Panc1 (cell line): ENCODE measurements at places on chromosomes 1 and 21. TPM values are rescaled to one million over a fixed set of nuclear protein-coding genes. Genes with fewer than 3 reads are reported as not detected.

DNA sequence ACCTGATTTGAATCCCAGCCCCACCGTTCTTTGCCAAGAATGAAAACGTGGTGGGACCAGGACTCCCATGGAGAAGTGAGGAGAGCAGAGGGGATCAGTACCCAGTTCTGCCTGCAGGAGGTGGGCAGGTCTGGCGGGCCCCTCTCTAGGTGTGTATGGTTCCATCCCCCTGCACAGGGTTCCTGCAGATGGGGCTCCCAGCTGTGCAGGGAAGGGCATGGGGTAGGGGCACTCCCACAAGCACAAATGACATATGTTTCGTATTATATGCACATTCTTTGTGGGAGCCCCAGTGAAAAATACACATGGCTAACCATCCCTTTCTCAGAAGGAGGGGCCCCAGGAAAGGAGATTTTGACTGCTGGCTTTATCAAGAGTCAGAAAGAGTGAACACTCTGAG is 144.6 kb downstream of the PLPP3 start:
- DNase-seq, result no peak

DNA sequence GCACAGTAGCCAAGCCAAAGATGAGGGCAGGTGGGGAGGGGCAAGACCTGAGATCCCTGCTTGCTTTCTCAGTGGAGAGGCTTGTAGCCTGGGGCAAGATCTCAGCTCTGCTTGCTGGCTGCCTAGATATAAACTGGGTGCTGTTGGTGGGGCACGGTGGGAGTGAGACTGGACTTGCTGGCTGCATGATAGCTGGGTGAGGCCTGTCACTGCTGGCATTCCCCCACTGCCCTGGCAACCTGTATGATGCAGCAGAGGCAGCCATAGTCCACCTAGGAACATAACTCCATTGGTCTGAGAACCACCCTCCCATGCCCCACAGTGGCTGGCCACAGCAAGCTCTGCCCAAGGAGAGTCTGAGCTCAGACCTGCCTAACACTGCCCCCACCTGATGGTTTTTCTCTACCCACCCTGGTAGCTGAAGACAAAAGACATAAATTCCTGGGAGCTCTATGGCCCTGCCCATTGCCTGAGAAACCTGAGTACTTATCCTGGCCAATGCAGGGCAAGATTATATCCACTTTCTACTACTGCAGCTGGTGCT is 261.9 kb upstream of the DEPDC1 start:
- no peak for DNase-seq

DNA sequence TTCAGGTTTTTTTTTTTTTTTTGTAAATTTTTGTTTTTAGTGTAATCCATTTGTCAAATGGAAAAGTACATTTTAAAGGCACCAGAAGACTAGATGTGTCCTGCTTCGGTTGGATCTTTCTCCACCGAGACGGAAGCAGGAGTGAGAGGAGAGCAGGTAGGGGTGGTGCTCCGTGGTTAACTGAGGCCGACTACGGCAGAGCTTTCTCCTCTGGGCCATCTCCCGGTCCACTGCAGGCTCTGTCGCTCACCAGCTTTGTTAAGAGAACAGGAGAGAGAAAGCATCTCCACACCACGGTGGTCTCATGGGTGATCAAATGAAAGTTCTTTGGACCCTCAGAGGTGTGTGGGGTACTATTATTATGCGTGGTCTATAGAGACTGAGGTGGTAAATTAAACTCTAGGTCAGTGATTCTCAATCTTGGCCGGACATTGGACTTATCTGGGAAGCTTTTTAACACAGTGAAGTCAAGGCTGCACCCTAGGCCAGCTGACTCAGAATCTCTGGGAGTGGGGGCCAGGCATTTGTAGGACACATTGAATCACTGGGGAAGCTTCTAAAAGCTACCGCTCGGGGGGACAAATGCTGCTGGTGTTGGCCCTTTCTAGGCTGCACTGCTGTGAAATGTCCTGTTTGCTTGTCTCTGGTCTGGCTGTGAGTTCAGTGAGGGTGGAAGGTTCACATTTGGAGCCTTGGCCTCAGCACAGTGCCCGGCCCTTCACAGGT is 25.0 kb downstream of the ABCA4 start:
- no peak for DNase-seq

DNA sequence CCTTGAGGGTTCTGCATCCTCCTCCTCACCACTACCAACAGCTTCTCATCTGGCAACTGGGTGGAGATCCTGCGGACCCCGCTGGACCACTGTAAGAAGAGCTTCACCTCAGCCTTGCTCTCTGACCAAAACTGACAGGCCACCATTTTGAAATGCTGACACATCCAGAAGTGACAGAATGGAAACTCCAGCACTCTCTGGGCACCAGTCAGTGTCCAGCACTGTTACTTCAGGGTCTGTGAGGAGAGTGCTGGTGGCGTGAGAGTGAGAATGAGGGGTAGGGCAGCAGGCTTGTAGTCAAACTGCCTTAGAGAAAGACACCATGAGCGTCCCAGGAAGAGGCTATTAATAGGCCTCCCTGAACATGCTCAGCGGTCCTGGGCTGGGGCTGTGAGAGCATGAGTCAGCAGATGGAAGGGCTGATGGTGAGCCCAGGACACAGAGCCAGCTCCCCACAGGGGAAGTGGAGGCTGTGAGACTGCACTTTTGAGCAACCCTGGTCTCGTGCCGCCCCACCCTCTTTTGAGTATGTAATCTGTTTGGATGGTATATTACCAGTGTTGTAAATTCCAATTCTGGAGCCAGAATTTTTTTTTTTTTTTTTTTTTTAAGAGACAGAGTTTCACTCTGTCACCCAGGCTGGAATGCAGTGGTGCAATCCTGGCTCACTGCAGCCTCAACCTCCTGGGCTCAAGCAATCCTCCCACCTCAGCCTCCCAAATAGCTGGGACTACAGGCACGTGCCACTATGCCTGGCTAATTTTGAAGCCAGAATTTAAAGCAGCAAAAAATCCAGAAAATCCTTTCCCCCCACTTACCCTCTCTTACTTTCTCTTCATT is 34.4 kb upstream of the SLC30A1 start:
- DNase-seq, result peak; percentile 20

- DNase-seq, result no peak
These were observed 15.9 kb upstream of the FASLG start for GRCh38 chr1:172642970-172643369.

DNA sequence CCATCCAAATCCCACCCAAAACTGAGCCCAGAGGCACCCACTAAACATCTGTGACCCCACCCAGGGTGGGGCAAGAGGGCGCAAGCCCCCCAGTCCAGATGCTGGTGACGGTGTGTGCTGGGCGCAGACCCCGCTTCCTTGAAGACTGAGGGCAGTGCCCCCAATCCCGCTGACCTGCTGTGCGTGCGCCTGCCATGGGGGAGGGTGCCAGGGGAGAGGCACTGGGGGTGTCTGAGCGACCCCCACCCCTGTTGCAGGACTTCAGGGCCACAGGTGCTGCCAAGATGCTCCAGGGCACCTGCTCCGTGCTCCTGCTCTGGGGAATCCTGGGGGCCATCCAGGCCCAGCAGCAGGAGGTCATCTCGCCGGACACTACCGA is 13.3 kb downstream of the COL6A2 start:
- no peak for DNase-seq

GRCh38 chr21:42939582-42940413 is 14.4 kb upstream of the ERVH48-1 start:
- DNase-seq, result peak; percentile 67

DNA sequence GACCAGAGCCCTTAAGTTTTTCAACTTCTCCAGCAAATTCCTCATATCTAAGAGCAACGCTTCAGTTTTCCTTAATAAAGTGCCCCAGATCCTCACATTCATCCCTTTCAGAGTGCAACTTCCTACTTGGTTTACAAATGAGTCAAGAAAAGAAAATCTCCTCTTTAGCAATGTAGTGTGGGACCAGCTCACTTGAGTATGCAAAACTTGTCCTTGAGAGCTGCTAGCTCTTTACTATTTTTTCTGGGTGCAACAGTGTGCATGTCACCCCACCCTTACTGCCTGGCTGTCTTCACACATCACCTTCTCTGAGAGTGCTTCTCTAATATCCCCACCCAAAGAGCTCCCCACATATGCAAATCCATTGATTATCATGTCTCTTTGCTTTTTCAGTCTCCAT is 203.1 kb upstream of the CAMK1G start:
- no peak for DNase-seq

The CLCNKA gene
- total RNA-seq, result 0.57 TPM

The CNN3 gene
- total RNA-seq, result 72.3 TPM

The GOLT1A gene
- 0.49 TPM for total RNA-seq

The SMYD3 gene
- total RNA-seq, result 17.4 TPM

The S100A6 gene
- 1,986 TPM for total RNA-seq

The TAF5L gene
- total RNA-seq, result 23.8 TPM

The URB2 gene
- 21.9 TPM for total RNA-seq

The PFKFB2 gene
- 35.6 TPM for total RNA-seq
